ENCODE measurements at places on chromosomes 3 and 15.
A peak's percentile ranks its signal among the peaks of the same experiment; 100 is the strongest.

DNA sequence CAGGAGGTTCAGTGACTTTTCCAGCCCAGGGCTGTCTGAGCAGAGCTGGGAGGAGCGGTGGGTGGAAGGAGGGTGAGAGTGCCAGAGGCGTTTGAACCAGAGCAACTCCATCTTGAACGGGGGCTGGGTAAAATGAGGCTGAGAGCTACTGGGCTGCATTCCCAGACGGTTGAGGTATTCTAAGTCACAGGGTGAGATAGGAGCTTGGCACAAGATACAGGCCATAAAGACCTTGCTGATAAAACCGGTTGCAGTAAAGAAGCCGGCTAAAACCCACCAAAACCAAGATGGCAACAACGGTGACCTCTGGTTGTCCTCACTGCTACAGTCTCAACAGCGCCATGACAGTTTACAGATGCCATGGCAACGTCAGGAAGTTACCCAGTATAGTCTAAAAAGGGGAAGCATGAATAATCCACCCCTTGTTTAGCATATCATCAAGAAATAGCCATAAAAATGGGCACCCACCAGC is 60.2 kb downstream of the ABTB1 start:
- DNase-seq: no peak

- DNase-seq: no peak
Measured at GRCh38 chr3:116298151-116298550, 147.1 kb downstream of the LSAMP start.

DNA sequence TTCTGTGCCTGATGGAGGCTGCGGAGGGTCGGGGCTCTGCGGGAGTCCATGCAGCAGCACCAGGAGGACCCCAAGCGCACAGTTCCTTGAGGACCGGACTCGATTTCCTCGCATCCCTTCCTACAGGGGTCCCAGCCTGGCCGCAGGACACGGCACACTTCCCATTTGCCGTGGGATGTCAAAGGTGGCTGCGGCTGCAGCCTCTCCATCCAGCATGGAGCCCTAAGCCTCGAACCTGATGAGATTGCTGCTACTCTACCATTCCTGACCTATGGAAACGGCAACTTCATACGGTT is 40.6 kb downstream of the RGMA start:
- no peak for DNase-seq

DNA sequence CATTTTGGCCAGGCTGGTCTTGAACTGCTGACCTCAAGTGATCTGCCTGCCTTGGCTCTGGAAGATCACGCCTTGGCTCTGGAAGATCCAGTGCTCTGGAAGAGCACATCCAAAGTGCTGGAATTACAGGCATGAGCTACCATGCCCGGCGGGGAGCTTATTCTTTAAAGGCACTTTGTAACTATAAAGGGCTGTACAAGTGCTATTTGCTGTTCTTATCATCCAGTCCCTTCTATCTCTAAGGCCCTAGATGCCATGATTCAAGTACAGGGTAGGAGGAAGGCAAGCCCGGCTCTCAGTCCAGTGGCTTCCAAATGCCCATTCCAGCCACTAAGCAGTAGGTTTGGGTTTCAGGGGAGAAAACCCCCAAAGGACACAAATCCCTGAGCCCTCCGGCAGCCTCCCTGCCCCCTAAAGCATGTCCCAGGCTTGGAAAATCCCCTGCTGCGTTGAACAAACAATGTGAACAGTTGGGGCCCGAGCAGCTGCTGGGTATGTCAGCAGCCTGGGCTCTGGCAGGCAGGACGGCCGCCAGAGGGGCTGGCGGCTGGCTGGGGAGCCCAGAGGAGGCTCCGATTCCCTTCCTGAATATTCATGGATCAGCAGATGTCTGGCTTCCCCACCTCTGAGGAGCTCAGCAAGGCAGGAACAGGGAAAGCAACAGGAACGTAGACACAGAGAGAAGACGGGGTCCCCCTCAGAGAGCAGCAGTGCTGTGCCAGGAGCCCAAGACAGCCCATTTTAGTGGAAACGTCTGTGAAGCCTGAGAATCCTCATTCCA is 7.7 kb downstream of the IGDCC4 start:
- no peak for DNase-seq

GRCh38 chr3:126676919-126677705 is 22.2 kb upstream of the TXNRD3 start:
- no peak for DNase-seq

GRCh38 chr15:74598126-74598842 is 17.4 kb upstream of the CLK3 start:
- DNase-seq: peak; percentile 83

GRCh38 chr3:20125897-20126296 is 60.1 kb downstream of the SGO1 start:
- no peak for DNase-seq

- no peak for DNase-seq
Measured at GRCh38 chr3:159904455-159904854, 84.2 kb upstream of the IL12A start.

DNA sequence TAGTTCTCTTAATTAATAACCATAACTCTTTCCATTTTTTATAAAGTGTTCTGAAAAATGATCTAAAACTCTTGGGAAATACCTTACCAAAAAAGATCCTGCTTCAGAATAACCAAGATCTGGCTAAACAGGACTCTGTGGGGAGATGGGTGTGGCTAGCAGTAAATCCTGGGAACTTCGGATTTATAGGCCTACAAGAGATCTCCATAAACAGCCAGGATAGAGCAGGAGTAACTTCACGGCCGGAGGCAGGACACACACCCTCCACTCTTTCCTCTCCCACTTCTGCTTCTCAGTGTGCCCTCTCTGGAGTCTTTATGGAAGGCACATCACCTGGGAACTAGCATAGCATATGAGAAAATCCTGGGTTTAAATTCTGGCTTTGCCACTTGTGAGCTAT is 309.4 kb upstream of the SOX2 start:
- DNase-seq: no peak

DNA sequence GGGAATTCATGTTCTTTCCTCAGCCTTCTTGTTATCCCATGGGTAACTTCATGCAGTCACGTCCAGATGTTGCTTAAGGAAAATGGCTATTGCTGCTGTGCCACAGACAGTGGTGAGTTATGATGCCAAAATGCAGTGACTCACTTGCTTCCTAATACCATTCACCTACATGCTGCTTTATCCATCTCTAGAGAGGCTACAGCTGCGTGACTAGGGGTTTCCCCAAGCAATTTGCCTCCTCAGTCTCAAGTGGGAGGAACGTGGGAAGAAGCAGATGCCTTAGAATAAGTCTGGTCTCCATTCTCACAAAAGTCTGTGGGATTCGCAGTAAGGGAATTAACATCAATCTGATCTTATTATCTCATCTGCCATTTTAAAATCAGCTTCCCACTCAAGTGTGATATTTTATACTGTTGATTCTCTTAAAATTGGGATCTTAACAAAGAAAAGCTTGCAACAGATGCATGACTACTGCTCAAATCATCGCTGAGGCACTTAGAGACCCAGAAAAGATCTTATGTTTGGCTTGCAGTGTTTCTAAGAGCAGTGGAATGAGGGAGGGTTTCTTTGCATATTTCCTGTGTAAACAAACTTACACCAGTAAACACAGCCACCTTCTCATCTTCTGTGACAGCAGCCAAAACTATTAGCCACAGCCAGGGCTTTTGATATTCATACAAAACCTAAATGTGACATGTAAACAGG is 62.0 kb upstream of the ACP3 start:
- no peak for DNase-seq

- no peak for DNase-seq
Measured at GRCh38 chr3:127791221-127791913, 30.9 kb downstream of the MGLL start.

DNA sequence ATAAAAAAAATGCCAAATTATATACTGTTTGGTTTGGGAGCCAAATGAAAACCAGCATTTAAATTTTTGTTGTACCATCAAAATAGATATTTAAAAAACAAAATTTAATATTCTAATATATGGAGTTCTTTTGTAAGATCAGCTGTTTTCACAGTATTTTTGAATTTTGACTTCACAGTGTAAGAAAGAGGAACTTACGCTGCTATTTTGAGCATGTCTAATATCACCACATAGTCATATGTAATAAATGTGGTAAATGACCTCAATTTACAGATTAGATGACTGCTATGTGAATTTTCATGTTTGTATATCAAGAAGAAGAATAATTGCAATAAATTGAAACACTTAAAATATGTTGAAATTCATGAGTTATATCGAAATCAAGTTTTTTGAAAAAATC is 189.6 kb downstream of the ARRDC4 start:
- no peak for DNase-seq

DNA sequence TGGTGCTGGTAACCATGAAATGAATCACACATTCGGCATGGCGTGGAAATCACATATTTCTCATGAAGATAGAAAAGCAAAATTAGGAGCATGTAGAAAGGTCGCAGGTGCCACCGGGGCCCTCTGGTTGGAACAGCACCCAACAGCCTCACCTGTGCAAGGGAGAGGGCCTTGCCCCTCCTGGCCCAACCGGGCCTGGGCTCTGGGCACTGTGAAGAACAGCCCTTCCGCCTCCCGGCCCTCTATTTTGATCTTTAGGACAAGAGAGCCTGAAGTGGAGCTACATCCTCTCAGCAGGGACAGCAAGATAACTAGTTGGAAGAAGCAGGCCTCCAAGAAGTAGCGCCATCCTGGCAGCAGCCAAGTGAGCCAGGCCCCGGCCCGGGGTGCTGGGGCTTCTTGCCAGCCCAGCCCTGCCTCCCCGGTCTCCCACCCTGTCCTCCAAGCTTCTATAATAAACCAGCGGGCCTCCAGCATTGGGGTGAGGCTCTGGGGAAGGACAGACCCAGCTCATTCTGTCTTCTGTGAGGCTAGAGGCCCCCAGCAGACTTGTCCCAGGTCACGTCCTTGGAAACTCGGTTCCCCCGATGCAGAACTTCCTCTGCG is 46.1 kb upstream of the FGD5 start:
- DNase-seq: no peak

DNA sequence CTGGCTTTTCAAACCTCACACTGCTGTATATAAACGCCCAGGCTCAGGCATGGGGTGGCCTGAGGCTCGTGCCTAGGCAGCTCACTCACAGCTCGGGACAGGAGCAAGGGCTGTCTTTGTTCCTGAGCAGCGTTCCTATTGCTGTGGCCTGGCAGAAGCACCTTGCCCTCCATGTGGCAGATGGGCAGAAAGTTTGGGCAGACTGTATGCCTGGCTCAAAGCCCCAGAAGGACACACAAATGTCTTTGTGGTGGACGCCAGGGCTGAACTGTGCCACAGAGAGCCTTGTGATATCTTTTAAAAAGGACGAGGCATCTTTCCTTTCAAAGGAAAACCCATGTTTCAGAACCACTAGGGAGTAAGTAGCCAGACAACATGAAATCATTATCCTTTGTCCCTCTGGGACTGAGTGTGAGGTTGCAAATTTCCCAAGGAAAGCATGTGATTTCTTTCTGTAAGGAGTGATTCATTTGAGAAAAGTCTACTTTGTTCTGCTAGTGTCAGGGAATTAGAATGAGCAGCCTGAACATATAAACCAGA is 29.3 kb upstream of the UBE2E1 start:
- DNase-seq: no peak

DNA sequence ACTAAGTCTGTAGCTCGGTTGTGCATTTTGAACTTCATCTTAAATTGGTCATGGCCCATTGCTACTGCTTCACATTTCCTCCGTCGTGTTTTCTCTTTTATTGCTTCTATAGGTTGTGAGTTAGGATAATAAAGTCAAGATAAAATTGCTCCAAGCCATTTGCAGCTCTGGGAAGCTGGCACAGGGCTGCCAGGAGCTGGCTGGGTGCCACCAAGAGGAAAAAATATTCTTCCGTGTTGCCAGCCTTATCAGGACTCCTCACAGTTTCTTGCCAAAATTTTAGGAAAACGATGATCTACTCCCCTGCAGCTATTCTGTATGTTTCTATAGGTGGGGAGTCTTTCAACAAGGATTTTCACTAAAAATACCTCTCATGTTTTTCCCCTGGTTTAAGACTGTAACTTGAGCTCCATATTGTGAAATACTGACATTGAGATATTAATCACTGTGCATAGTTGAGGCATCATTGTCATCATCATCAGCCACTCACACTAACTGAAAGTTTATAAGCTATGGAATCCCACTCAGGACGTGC is 55.4 kb upstream of the PIAS1 start:
- DNase-seq: no peak

DNA sequence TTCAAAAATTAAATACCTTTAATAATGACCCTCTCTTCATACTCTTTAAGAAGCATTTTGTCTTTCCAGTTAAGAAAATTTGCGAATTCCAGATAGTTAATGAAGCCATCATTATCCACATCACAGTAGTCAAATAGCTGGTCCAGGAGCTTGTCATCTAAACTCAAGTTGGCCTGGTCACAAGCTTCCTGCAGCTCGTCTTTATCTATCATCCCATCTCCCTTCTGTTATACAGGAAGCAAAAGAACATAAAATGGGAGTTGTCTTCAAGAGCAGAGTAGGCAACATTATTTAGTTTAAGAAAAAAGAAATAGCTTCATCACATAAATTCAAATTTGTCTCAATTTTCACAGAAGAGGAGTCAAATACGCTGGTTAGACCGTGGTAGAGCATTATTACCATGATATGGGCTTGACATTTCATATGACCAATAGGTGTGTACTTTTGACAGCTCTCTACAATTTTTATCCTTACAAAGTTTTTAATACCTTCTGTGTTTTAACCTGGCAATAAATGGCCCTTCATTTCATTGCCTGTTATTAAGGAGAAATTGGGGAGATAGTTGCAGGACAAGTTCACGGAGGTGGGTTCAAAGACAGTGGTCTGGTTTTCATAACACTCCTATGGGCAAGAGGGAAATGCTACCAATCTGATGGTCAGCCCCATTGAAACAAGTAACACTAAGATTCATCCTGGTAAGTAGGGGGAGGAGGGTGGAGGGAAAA is 45.4 kb downstream of the EFHB start:
- DNase-seq: no peak

DNA sequence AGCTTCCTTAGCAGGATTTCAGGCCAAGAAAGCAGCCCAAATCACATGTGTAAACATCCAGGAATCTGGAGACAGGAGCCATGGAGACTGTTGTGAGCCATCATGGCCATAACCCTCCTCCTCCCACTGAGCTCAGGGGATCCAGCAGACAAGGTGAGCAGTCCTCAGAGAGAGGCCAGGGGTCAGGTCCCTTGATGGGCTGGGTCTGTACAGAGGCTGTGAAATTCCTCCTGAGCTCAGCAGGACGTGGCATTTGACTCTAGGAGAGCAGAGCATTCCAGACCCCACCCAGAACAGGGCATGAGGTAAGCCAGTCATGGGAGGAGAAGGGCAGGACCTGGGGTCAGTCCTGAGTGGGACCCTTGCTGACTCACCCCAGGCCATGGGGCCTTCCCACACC is 67.0 kb upstream of the ACAN start:
- no peak for DNase-seq

GRCh38 chr3:58383476-58383875 is 50.2 kb downstream of the PDHB start:
- no peak for DNase-seq

GRCh38 chr3:194905696-194906095 is 220.0 kb downstream of the FAM43A start:
- no peak for DNase-seq

Data from stimulated activated CD8-positive, alpha-beta memory T cell treated with anti-CD3 and anti-CD28 coated beads, Interleukin-15, amount 100 ng/mL, for 48 hours (primary cell).